ENCODE measurements at places on chromosomes 1 and 21. TPM values are rescaled to one million over a fixed set of nuclear protein-coding genes. Genes with fewer than 3 reads are reported as not detected.

The LCE6A gene
- not detected for total RNA-seq

The PLCH2 gene
- 0.06 TPM for total RNA-seq

The ADORA1 gene
- not detected for total RNA-seq

The WNT3A gene
- not detected for total RNA-seq

The RHEX gene
- not detected for total RNA-seq
